ENCODE measurements at places on chromosomes 11 and 22. TPM values are rescaled to one million over a fixed set of nuclear protein-coding genes. Genes with fewer than 3 reads are reported as not detected.

GRCh38 chr11:64566042-64566914 lies 24.7 kb upstream of the SLC22A12 start:
- DNase-seq, result peak; percentile 70

DNA sequence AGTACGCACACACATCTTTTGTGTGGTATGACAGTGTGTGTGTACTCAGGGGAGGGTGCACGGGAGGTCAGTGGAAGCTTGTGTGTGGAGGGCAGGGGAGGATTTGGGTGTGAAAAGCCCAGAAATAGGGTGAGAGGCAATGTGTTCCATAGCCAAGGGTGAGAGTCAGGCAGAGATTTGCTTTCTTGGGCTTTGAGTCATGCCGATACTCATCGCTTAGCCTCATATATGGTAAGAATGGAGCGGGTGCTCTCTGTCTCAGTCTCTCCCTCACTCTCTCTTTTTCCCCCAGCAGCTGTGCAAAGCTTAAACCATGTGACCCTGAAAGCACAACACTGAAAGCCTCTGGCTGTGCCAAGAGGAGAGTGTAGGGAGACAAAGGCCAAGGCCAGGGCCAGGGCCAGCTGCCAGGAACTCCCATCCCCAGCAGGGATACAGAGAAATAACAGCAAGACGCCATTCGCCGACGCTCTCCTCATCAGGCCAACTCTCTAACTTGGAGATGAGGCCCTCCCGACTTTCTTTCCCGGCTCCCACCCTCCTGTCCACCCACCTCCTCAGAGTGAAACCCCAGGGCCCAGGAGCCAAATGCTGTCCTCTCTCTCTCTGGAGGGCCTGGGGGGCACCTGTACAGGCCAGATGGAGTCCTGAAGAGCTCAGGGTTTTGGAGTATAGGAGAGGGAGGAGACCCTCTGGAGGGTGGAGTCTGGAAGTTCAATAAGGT lies 20.3 kb upstream of the MICAL3 start:
- DNase-seq, result peak; percentile 59

- no peak for DNase-seq
These were observed 19.0 kb upstream of the SMIM35 start for GRCh38 chr11:118105657-118106305.

- DNase-seq, result no peak
These were observed 25.9 kb downstream of the PDE3B start for GRCh38 chr11:14669499-14669898.

- DNase-seq, result no peak
These were observed 22.5 kb downstream of the COMMD9 start for GRCh38 chr11:36266767-36267166.

GRCh38 chr11:126090452-126090851 lies 27.8 kb upstream of the CDON start:
- no peak for DNase-seq

DNA sequence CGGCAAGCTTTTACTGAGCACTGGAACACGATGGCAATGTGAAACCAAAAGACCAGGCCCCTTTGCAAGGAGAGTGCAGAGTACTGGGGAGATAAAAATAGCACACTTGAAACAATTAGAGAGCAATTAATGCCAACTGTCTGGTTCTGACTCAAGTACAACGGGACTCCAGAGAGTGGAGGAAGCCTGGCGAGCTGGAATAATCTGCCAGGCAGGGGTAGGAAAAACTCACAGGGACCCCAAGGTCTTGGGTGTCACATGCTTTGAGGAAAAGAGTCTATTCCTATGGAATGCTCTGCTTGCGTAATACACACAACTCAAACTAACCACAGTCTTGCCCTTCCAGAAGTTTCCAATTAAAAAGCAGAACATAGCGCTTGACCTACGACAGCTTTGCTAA lies 113.0 kb upstream of the CLMP start:
- no peak for DNase-seq

GRCh38 chr11:87097582-87097981 lies 59.8 kb downstream of the TMEM135 start:
- DNase-seq, result peak; percentile 11

DNA sequence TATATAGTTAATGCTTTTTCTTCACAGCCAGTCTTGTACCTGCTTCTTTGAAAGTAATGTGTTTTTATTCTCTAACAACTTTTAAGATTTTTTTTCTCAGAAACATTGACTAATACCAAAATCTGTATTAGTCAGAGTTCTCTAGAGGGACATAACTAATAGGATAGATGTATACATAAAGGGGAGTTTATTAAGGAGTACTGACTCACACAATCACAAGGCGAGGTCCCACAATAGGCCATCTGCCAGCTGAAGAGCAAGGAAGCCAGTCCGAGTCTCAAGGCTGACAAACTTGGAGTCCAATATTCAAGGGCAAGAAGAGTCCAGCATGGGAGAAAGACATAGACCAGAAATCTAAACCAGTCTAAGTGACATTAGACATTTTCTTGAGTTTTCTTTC lies 140.0 kb downstream of the RAB38 start:
- DNase-seq, result no peak

DNA sequence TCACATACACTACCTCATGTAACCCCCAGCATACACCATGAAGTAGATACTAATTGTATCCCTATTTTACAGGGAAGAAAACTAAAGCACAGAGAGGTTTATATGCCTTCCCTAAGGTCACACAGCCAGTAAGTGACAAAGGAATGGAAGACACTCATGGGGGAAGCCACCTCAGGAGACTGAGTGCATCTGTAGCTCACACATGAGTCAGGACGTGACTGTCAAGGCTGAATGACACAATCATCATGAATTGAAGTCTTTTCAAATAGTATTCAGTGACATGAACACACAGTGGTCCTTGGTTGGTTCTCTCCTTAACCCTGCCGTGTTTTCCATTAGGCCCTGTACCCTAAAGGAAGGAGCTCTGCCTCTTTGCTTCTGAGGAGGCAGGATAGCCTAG lies 463.0 kb downstream of the NTM start:
- no peak for DNase-seq

DNA sequence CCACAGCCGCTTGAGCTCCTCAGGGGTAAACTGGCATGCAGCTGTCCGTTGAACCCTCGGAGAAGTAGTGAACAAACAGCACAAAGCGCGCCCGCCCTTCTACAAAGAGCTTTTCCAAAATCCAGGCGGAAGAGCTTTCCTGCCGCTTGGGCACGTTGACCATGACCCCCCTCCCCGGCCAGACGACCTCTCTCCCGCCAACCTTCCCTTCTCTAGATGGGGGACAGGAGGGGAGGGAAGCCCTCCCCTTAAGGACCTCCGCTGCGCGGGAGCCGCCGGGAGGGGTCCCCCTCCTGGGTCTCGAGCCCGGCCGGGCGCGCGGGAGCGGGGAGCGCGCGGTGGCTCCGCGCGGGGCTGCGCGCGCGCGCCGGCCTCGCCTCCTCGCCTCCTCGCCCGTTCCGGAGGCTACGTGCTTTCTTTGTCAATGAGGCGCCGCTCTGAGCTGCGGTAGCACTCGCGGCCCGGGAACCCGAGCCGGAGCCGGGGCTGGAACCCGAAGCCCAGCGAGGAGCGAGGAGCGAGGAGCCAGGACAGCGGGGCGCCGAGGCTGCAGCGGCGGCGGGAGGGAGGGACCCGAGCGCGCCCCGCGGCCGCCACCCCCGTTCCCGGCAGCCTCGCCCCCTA lies 118.6 kb downstream of the HIPK3 start:
- DNase-seq, result peak; percentile 28

DNA sequence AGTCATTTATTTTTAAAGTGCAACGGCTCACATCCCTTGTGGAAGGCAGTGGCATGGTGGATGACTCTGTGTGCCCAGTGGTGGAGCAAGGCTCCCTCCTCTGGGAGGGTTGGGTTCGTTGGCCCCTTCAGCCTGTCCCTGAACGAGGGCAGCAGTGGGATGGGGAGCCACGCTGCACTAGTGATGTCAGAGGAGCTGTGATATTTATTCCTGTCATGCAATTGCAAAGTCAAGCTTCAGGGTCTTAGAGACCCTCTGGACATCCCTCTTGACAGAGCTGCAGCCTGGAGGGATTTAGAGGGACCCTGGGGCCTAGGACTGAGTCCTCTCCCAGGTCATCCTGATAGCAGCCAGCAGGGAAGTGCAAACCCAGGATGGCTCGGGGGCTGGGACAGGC lies 78.2 kb upstream of the NARS2 start:
- DNase-seq, result no peak

GRCh38 chr22:47207387-47207786 lies 444.9 kb downstream of the TBC1D22A start:
- DNase-seq, result no peak

MFNG gene
- polyA plus RNA-seq, result 25.9 TPM

OR52I2 gene
- not detected for polyA plus RNA-seq

TCN2 gene
- 25.3 TPM for polyA plus RNA-seq

TBX10 gene
- polyA plus RNA-seq, result not detected

FCHSD2 gene
- polyA plus RNA-seq, result 50.9 TPM

C11orf97 gene
- polyA plus RNA-seq, result 2.8 TPM

NRXN2 gene
- 13.1 TPM for polyA plus RNA-seq

All from right lung (tissue), 10 donors.